ENCODE measurements at places on chromosomes 4 and X. TPM values are rescaled to one million over a fixed set of nuclear protein-coding genes. Genes with fewer than 3 reads are reported as not detected.
A peak's percentile ranks its signal among the peaks of the same experiment; 100 is the strongest.

GRCh38 chr4:122906859-122907305 lies 15.5 kb downstream of the NUDT6 start:
- DNase-seq = no peak

- DNase-seq = no peak
Measured at GRCh38 chrX:132848296-132848970, 110.0 kb downstream of the HS6ST2 start.

DNA sequence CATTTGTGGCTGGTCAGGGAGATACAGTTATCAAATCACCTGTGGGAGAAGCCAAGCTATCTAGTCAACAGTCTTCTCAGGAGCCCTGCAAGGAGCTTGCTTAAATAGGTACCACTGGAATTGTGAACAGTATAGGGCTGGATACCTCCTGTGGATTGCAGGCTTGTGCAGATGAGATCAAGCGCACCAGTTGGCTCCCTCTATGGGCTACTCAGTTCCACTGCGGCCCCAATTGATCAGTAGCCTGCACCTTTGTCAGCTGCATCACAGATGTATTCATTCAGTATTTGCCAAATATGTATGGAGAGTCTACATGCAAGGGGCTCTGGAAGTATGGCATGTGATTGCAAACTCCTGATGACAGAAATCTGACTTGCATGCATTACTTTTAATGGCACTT lies 28.6 kb downstream of the TEX13A start:
- DNase-seq = peak; percentile 23

GRCh38 chr4:124018383-124019317 lies 622.1 kb downstream of the SPRY1 start:
- peak; percentile 33 for DNase-seq

DNA sequence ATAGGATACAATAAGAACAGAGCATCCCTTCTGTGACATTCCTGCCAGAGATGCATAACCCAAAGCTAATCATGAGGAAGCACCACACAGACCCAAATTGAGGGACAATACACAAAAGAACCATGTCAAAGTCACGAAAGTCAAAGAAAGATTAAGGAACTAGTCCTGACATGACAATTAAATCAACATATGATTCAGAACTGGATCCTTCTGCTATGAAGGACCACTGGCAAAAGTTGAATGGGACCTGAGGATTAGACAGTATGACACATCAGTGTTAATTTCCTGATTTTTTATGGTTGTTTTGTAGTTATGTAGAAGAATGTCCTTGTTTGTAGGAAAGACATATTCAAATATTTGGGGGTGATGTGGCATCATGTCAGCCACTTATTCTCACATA lies 13.9 kb downstream of the ACOT9 start:
- DNase-seq = peak; percentile 27

GRCh38 chr4:141427726-141428296 lies 207.1 kb downstream of the ZNF330 start:
- no peak for DNase-seq

- DNase-seq = no peak
Measured at GRCh38 chr4:59987289-59987688, 1212.8 kb upstream of the ADGRL3 start.

- DNase-seq = no peak
Measured at GRCh38 chr4:47373709-47374108, 89.8 kb downstream of the COMMD8 start.

DNA sequence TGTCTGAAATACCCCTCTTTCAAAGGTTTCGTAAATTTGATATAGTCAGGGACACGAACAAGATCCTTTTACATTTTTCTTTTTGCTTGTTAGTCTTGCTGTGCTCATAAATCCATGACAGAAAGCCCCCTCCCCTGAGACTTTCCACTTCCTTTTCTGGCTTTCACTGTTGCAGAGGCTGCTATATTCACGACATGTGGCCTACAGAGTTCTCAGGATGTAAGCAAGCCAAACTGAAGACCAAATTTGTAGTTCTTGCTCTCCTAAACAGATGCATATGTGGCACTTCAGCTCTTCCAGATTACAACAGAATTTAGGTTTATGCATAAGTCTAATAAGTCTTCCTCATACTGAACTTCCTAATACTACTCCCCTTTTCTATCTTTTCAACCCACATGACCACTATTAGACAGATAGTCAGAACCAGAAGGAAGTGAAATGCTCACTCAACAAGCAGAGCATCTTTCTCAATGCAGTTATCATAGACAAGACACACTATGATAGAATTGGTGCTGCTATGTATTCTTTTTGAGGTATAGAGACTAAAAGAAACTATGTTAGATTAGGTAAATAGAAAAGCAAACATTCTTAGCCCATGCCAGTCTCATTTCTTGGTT lies 15.0 kb downstream of the BTK start:
- DNase-seq = no peak

DNA sequence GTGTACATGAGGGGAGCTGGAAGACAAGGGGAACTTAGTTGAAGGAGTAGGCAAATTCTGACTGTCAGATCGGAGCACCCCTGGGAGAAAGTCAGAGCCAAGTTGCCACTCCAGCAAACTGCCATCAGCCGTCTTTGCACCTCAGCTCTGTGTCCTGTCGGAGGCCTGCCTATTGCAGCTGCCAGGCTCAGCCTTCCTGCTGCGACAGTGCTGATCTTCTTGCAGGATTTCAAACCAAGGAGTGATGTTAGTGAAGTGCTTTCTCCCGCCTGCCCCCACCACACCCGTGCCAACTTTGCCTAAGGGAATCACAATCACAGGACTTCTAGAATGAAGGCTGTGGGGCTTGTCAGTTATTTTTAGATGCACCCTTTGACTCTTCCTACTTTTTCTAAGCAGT lies 185.3 kb downstream of the KIT start:
- DNase-seq = no peak

DNA sequence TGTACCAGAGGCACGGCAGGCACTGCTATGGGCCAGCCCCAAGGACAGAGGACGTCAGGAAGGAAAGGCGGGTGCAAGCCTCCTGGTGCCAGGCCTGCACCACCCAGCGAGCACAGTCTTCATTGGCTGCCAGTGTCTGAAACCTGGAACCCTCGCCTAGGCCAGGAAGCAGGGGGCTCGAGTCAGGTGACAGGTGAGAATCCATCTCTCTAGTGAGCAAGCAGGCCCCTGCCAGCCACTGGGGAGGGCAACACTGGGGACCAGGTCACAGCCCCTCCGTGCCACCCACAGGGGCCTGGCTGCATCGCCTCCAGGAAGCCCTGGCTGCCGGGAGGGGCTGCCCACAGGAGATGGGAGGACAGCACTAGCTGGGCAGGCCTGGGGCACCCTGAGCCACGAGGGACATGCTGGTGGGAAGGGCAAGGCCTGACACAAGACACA lies 6.9 kb upstream of the HAUS3 start:
- no peak for DNase-seq

DNA sequence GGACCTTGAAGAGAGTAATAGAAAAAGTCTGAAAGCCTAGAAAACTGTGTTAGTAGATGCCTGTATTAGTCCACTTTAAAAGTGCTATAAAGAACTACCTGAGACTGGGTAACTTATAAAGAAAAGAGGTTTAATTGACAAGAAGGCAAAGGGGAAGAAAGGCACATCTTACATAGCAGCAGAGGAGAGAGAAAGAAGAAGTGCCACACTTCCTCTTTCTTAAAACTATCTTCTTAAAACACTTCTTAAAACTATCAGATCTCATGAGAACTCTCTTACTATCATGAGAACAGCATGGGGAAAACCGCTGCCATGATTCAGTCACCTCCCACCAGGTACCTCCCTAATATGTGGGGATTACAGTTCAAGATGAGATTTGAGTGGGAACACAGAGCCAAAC lies 18.8 kb upstream of the COL25A1 start:
- DNase-seq = no peak

GRCh38 chr4:188127214-188127874 lies 11.9 kb upstream of the TRIML1 start:
- peak; percentile 12 for DNase-seq

DNA sequence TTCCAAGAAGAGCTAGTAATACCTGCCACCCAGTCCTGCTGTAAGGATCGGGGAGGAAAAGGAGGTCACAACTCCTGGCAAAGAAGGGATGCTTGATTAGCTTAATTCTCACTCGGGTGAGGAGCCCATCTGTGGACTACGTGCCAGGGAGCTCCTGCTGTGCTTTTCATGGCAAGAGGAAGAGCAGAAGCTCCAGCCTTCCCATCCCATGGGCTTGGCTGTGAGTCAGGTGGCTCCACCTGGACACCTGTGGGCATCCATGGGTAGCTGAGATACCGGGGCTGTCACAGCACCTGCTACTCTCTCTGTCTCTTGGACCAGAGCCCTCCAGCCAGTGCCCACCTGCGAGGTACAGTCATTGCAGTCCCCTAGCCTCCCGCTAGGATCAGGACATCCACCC lies 18.0 kb downstream of the CLNK start:
- no peak for DNase-seq

Gene ANOS1
- 0.47 TPM for total RNA-seq

Gene CASP6
- total RNA-seq = 71.5 TPM

Gene RNF128
- total RNA-seq = 0.17 TPM

Gene NIPAL1
- 0.47 TPM for total RNA-seq

All from dermis blood vessel endothelial cell (primary cell).